ENCODE measurements at places on chromosomes 12 and 14.

- DNase-seq: no peak
Observed at GRCh38 chr14:59564366-59564765, 12.2 kb downstream of the CCDC175 start.

DNA sequence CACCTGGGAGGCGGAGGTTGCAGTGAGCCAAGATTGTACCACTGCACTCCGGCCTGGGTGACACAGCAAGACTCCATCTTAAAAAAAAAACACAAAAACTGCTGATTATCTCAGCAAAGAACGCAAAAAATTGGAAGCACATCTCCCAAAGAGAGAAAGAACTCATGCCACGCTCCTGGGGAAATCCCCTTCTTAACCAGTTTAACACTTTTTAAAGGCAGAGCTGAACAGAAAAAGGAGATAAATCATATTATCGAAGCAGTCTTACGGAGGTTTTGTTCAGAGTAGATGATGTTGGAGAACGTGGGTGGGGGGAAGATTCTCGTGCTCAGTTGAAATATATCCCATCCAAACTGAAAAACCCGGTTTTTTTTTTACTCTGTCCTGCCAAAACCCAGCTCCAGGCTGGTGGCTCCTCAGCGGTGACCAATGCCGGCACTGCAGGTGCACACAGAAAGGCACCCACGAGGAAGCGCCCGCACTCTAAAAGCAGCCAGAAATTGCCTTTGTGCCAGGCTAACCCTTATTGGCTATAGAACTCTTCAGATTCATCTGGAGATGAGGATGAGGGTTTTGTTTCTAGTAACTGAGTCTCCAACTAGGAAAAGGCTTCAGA lies 100.2 kb upstream of the PARP11 start:
- no peak for DNase-seq

DNA sequence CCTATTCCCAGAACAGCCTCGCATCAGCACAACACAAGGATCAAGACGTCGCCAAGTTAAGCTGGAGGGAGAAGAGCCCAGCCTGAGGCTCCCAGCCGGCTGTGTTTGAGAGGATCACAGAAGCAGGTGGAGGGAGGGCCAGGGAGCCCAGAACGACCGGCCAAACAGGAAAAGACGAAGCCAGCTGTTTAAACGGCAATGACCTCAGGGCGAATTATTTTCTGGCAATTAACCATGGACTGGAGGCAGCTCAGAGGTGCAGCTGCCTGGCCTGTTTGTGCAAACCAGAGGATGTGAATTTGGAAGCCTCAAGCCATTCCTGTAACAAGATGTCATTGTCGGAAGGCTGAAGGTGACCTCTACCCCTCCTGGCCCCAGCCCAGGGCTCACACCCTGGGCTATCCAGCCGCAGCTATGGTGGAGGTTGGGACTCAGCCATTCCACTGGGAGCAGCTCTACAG lies 175.8 kb upstream of the PRMT8 start:
- no peak for DNase-seq

DNA sequence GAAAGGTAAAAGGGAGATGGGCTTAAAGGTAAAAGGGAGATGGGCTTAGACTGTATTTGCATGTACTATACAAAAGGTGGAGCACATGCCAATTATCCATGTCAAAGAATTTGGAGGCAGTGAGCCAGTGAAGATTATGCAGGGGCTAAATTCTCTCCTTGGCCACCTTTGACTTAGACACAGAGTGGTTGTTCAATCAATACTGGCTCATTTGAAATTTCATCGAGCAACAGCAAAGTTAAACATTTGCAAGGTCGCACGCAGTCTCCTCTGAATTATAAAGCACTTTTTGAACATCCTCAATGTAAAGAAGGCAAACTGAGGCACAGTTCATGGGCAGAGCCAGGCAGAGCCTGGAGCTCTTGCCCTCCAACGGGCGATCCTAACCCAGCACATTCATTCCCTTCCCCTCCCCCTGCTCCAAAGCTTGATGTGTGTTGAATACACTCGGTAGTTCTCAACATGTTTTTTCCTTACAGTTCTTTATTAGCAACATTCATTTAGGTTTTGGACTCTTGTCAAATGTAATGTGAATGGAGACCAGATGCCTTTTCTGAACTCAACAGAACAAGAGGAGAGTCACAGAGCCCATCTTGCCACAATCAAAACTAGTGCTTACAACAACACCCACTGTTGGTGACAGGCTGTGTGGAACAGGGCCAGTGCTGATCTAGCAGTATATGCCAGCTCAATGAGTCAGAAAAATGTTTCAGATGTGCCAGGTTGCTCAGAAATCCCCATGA lies 169.7 kb upstream of the G2E3 start:
- no peak for DNase-seq

GRCh38 chr12:105983622-105984320 lies 155.0 kb downstream of the NUAK1 start:
- DNase-seq: no peak

GRCh38 chr12:31759632-31760459 lies 31.0 kb upstream of the AMN1 start:
- DNase-seq: no peak

GRCh38 chr14:50285861-50286260 lies 26.2 kb downstream of the L2HGDH start:
- DNase-seq: no peak

GRCh38 chr14:75896341-75896740 lies 85.5 kb downstream of the TGFB3 start:
- no peak for DNase-seq

- no peak for DNase-seq
Observed at GRCh38 chr14:44830371-44830770, 131.4 kb downstream of the KLHL28 start.

GRCh38 chr14:62162998-62163589 lies 400.9 kb downstream of the SNAPC1 start:
- no peak for DNase-seq

All from stimulated activated CD8-positive, alpha-beta memory T cell treated with anti-CD3 and anti-CD28 coated beads, Interleukin-7, amount 100 ng/mL, for 24 hours (primary cell).